ENCODE measurements at places on chromosomes 3 and 15.

GRCh38 chr3:194312743-194313281 lies 38.3 kb downstream of the CPN2 start:
- no peak for DNase-seq

DNA sequence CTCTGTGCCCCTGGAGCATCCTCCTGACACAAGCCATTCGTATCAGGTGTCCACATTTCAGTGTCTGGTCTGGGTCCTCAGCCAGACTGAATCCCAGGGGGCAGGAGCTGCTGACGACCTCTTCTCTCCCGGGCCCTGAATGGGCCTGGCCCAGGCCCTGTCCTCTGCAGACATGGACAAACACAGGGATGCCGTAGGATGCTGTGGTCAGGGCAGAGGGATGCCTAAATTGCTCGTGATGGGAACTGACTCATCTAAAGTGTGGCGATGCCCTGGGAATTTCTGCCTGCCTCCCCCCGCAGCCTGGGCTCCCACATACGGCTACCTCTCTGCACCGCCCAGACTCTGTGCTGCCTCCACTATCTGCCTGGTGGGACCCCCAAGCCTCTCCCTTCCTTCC lies 58.5 kb upstream of the CTSH start:
- DNase-seq: no peak

DNA sequence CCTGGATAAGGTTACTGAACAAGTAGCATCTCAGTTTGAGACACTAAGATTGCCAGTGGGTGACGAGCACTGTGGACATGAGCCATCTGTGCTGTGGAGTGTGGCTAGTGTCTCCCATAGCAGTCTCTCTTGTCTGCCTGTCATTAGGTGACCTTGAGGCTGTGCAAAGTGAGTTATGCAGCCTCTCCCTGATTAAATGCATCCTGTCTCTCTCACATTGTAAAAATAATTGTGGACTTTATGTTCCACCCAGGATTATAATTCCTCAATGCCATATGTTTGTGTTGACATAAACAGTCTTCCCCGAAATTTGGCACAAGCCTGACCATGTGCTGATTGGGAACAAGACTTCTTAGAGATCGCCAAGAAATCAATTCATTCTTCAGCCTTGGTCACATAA lies 168.9 kb downstream of the MYRIP start:
- DNase-seq: no peak

DNA sequence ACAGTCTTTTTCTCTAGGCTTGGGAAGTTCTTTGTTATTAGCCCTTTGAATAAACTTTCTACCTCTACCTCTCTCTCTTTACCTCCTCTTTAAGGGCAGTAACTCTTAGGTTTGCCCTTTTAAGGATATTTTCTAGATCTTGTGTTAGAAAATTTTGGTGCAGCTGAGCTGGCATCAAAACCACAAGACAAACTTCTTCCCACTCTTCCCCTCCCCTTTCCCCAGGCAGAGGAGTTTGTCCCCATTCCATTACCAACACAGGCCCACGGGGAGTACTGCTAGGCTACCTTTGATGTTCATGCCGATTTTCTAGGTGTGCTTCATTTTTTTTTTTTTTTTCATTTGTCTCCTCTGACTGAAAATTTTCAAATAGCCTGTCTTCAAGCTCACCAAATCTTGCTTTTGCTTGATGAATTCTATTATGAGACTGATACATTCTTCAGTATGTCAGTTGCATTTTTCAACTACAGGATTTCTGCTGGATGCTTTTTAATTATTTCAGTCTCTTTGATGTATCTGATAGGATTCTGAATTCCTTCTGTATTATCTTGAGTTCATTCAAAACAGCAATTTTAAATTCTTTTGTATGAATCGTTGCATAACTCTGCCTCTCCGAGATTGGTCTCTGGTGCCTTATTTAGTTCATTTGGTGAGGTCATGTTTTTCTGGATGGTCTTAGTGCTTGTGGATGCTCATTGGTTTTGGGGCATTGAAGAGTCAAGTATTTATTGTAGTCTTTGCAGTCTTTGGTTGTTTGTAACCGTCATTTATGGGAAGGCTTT lies 112.0 kb downstream of the UBE2E2 start:
- DNase-seq: no peak

- DNase-seq: no peak
These were observed 22.2 kb downstream of the HEG1 start for GRCh38 chr3:125033616-125034015.

DNA sequence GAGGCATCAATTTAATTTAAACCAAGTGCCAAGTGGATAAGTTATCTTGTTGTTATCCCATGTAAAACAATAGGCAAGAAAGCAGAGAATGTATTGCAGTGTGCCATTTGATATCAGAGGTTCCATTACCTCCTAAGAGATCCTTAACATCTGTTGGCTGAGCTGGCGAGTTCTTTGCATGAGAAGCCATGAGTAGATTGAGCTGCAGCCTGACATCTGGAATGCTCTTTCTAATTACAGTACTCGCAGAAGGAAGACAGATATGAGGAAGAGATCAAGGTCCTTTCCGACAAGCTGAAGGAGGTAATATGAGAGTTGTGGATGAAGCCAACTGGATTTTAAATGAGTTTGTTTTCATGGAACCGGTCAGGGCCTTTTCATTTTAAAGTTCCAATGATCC lies 19.4 kb downstream of the TPM1 start:
- DNase-seq: no peak

GRCh38 chr15:85621094-85621493 lies 173.6 kb downstream of the KLHL25 start:
- DNase-seq: no peak

GRCh38 chr15:52309154-52309548 lies 13.5 kb upstream of the MYO5C start:
- no peak for DNase-seq

- no peak for DNase-seq
These were observed 62.4 kb downstream of the ARNT2 start for GRCh38 chr15:80466543-80466942.

DNA sequence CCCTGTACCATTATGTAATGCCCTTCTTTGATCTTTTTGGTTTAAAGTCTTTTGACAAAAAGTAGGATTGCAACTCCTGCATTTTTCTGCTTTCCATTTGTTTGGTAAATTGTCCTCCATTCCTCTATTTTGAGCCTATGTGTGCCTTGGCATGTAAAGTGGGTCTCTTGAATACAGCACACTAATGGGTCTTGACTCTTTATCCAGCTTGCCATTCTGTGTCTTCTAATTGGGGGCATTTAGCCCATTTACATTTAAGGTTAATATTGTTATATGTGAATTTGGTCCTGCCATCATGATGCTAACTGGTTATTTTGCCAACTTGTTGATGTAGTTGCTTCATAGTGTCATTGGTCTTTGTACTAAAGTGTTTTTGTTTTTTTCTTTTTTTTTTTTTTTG lies 32.4 kb downstream of the CMC1 start:
- no peak for DNase-seq

DNA sequence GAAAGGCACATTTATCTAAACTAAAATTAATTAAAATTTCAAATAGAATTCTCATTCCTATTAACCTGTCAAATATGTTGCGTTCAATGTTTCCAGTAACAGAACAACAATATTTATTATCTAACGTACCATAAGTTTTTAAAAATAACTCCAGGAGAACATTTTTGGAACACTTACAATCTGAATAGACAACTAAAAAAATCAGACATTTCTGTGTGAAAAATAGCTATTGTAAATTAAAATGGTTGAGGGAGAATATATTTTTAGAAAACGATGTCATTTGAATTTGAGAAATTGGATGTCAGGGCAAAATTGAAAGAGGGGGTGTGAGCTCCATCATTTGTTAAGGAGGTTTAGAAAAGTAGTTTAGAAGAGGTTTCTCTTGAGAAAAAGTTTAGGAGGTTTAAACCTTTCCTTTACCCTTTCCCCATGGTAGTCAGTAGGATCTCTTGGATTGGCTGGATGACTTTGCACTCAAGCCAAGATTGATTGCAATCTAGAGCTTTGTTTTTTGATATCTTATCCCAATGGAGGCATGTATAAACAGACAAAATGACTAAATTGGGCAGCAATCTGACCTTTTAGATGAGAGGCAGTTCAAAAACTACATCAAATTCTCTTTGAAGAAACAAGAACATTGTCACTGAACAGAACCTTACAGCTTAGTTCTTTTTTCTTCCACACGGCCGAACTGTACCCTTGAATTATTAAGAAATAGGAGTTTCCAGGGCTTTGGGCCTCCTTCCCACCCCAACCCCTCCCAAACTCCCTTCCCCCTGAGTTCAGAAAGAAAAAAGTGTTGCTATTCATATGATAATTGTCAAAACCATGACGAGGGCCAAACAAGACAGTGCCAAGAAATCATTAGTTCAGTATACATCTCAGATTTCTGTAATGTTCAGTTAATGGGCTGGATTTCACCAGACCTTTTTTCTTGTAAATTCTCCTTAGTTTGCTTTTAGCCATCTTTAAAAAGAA lies 79.7 kb upstream of the CDIN1 start:
- no peak for DNase-seq

GRCh38 chr15:73922186-73923151 lies 3.8 kb upstream of the LOXL1 start:
- no peak for DNase-seq

DNA sequence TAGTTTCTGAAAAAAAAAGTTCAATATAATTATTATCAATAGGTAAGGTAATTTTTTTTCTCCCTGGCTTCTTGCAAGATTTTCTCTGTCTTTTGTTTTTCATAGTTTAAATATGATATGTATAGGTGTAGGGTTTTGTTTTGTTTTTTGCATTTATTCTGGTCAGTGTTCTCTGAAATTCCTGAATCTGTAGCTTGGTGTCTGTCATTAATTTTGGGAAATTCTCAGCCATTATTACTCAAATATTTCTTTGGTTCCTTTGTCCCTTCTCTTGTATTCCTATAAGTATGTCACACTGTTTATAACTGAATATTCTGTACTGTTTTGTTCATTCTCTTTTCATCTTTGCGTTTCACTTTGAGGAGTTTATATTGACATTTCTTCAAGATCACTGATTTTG lies 22.1 kb downstream of the IQCH start:
- no peak for DNase-seq

- no peak for DNase-seq
These were observed 17.1 kb downstream of the BLOC1S6 start for GRCh38 chr15:45604326-45604725.

GRCh38 chr15:73704869-73705645 lies 20.9 kb downstream of the CD276 start:
- peak; percentile 33 for DNase-seq

GRCh38 chr3:10185804-10186762 lies 21.4 kb downstream of the IRAK2 start:
- no peak for DNase-seq

GRCh38 chr15:101378879-101379278 lies 83.8 kb upstream of the SNRPA1 start:
- no peak for DNase-seq

GRCh38 chr3:31370681-31371080 lies 162.0 kb upstream of the STT3B start:
- no peak for DNase-seq

DNA sequence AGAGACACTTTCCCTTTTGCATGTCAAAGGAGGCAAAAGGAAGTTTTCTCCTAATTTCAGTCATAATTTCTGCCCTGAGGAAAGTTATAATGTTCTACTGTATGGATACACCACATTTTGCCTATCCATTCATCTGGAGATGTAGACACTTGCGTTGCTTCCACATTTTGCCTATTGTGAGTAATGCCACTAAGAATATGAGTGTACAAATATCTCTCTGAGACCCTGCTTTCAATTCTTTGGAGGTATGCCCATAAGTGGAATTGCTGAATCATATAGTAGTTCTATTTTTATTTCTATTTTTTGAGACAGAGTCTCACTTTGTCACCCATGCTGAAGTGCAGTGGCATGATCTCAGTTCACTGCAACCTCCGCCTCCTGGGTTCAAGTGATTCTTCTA lies 3.6 kb upstream of the CD276 start:
- no peak for DNase-seq

DNA sequence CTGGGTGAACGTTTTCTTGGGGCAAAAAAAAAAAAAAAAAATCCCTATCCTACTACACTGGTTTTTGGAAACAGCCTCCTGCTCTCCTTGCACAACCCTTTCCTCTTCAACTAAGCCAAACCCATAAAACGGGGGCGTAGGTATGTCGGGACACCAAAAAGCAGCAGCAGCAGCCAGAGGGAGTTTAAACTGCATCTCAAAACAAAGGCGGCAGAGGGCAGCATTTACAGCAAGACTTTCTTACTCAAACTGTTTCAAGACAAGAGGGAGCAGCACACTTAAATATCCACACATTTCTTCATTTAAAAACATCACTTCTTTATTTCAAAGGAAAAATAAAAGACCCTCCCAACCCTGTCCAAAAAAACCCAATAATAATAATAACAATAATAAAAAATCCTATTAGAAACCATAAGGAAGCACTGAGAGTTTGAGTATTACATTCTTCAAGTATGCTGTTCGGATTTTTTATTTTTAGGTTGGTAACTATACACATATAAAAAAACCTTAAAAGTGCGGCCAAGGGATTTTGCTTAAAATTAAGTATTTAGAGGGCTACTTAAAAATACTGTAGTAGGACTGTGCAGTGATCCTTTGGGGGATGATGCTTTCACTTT lies 43.9 kb upstream of the PLXND1 start:
- DNase-seq: peak; percentile 59

GRCh38 chr3:190577225-190577624 lies 63.3 kb downstream of the IL1RAP start:
- no peak for DNase-seq

- DNase-seq: no peak
These were observed 151.1 kb downstream of the OSBPL10 start for GRCh38 chr3:31829826-31830426.

DNA sequence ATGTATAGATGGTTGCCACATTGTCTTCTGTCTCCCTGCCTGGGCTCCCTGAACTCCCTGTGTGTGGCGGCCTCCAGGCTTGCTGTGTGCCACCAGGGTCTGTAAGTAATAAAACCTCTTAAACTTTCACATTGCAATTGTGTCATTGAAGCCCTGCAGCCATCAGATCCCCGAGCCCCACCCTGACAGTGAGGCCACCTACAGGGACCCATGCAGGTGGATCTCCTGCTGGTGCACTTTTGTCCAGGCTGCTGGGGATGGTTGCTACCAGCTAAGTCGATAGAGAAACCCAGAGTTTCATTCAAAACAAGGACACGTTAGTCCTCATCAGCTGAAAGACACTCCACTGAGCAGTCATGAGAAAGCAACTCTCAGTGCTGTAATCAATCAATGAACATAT lies 133.6 kb upstream of the PRICKLE2 start:
- no peak for DNase-seq

- no peak for DNase-seq
These were observed 7.2 kb downstream of the MESP2 start for GRCh38 chr15:89783111-89783860.
